ENCODE measurements at places on chromosomes 2 and 18.

- DNase-seq: no peak
These were observed 308.7 kb upstream of the SALL3 start for GRCh38 chr18:78670778-78671391.

- no peak for DNase-seq
These were observed 85.3 kb downstream of the LDLRAD4 start for GRCh38 chr18:13303756-13304364.

- DNase-seq: no peak
These were observed 8.6 kb upstream of the SERPINB2 start for GRCh38 chr18:63878925-63879324.

- no peak for DNase-seq
These were observed 332.6 kb downstream of the KIAA1328 start for GRCh38 chr18:37161491-37161890.

DNA sequence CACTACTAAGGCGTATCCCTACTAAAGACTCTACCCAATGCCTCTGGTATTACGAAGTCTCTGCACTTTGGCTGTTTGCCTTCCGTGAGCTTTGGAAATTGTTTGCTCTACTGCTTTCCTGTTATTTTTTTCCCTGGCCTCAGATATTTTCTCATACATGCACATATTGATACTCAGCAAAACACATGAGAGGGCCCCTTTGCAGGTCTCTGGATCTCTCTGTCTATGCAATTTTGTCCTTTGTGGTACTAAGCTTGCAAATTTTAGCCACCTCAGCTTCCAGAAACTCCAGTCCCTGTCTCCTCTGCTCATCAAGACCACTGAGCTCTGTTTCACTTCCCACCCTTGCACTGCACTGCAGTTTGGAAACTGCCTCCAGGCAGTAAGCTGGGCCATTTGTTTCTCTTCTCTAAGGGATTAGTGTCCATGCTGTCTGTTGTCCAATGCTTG lies 46.6 kb downstream of the TAF1B start:
- DNase-seq: no peak

GRCh38 chr2:54545702-54546450 lies 89.7 kb downstream of the SPTBN1 start:
- no peak for DNase-seq

GRCh38 chr2:64608867-64609226 lies 44.9 kb downstream of the SERTAD2 start:
- no peak for DNase-seq
